ENCODE measurements at places on chromosomes 4 and X. TPM values are rescaled to one million over a fixed set of nuclear protein-coding genes. Genes with fewer than 3 reads are reported as not detected.
A peak's percentile ranks its signal among the peaks of the same experiment; 100 is the strongest.

DNA sequence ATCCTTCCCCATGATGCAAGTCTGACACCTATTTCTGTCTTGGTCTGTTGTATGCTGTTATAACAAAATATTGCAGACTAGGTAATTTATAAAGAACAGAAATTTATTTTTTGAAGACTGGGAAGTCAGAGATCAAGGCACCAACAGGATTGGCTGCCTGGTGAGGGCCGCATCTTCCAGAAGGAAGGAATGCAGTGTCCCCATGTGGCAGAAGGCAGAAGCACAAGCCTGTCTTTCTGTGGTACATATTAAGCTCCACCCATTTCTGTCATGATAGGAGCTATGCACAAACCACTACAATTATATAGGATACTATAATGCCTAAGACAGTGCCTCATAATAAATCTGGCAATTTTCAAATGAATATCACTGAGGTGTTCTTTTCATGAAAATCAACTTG lies 502.3 kb upstream of the DIAPH2 start:
- H3K36me3 ChIP-seq: no peaks in the 10 kb centered on the region
- no peaks in the 10 kb centered on the region for H3K27me3 ChIP-seq
- H3K27ac ChIP-seq: no peak overlapping the region
- DNase-seq: peak; percentile 26

GRCh38 chr4:80362578-80363181 lies 27.1 kb downstream of the CFAP299 start:
- no peaks in the 10 kb centered on the region for H3K4me1 ChIP-seq
- H3K27ac ChIP-seq: no peak overlapping the region
- no peaks in the 10 kb centered on the region for H3K36me3 ChIP-seq
- H3K4me3 ChIP-seq: no peak overlapping the region
- DNase-seq: peak; percentile 67
- H3K27me3 ChIP-seq: no peaks in the 10 kb centered on the region

DNA sequence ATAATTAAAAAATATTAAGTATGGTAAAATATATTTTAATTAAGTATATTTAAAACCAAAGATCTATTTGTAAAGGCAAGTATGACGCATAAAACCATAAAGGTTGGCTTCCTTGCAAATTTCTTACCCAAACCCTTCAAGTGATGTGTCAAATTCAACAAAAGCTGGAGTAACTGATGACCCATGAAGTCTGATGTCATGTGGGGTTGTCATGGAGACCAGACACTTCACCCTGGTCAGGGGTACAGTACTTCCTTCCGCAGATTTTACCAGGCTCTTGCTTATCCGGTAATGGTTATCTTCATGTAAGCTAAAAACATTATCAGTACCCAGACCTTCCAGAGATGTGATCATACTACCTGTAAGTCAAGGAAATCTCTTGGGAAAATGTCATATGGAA lies 170.1 kb downstream of the WDFY3 start:
- peaks cover 4% of the 10 kb centered on the region for H3K36me3 ChIP-seq
- H3K27me3 ChIP-seq: no peaks in the 10 kb centered on the region
- H3K4me3 ChIP-seq: no peak overlapping the region
- DNase-seq: peak; percentile 41

DNA sequence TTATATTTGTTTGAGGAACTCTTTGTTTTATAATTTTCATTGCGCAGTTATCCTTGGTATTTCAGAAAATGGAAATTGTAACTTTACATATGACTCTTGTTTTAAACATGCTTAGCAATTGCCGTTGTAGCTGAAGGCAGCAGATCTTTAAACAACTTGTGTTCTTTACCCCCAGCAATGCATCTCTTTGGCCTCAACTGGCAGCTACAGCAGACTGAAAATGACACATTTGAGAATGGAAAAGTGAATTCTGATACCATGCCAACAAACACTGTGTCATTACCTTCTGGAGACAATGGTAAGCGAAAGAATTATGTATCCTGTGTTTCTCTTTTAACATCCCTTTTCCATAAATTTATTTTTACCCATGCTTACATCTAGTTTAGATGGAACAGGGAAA lies 263.6 kb downstream of the DCTD start:
- no peak overlapping the region for H3K27ac ChIP-seq
- no peaks in the 10 kb centered on the region for H3K4me1 ChIP-seq
- DNase-seq: peak; percentile 24
- no peaks in the 10 kb centered on the region for H3K27me3 ChIP-seq

- peaks cover 4% of the 10 kb centered on the region for H3K27me3 ChIP-seq
- H3K27ac ChIP-seq: no peak overlapping the region
- no peaks in the 10 kb centered on the region for H3K36me3 ChIP-seq
These were observed 184.1 kb downstream of the MID1IP1 start for GRCh38 chrX:38985375-38985774.

- H3K36me3 ChIP-seq: no peaks in the 10 kb centered on the region
These were observed 488.1 kb downstream of the PCDH10 start for GRCh38 chr4:133637161-133637560.

DNA sequence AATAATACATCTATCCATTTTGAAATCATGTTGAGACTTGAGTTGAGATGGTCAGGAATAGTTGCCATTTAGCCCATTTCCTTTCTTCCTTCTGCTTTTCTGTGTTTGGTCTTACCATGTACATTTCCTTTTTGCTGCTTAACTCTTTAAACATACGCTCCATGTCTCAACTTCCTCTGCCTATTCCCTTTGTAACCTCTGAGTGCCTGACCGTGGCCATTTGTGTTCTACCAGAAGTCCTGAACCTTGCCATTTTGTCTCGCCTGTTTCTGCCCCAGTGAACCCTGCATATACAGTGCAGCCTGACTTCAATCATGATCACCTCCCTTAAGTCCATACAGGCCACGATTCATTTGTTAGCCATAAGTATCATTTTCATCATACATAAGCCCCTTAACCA lies 169.0 kb downstream of the RAPGEF2 start:
- H3K36me3 ChIP-seq: no peaks in the 10 kb centered on the region
- H3K4me1 ChIP-seq: peaks cover 39% of the 10 kb centered on the region
- H3K4me3 ChIP-seq: no peak overlapping the region
- DNase-seq: peak; percentile 93

GRCh38 chr4:112322866-112323265 lies 25.7 kb downstream of the ALPK1 start:
- H3K4me1 ChIP-seq: peaks cover 5% of the 10 kb centered on the region
- H3K27ac ChIP-seq: no peak overlapping the region
- peaks cover 3% of the 10 kb centered on the region for H3K36me3 ChIP-seq
- no peak overlapping the region for H3K4me3 ChIP-seq

DNA sequence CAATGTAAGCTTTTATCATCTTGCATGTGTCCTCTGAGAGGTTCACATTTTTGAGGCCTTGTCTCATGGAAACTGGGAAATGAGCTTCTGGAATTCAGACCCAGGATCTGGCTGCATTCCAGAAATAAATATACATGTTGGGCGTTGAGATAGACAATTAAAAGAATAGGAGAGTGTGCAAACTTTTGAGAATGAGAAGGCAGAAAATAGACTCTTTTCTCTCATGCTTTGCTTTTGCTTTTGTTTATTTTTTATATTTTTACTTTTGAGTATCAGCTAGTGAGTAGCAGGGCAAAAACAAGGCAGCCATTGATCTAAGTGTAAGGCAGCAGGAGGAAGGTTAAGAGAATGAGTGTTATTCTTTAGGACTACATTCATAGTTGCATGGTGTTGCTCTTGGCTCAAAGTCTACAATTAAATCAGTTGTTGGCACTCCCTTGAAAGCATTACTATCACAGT lies 12.4 kb downstream of the SHROOM3 start:
- H3K4me3 ChIP-seq: no peak overlapping the region
- no peaks in the 10 kb centered on the region for H3K36me3 ChIP-seq
- H3K27ac ChIP-seq: no peak overlapping the region

GRCh38 chrX:132671229-132671641 lies 182.4 kb upstream of the MBNL3 start:
- H3K4me3 ChIP-seq: no peak overlapping the region
- H3K27me3 ChIP-seq: peaks cover 16% of the 10 kb centered on the region
- no peak for DNase-seq
- no peaks in the 10 kb centered on the region for H3K36me3 ChIP-seq
- H3K4me1 ChIP-seq: no peaks in the 10 kb centered on the region

DNA sequence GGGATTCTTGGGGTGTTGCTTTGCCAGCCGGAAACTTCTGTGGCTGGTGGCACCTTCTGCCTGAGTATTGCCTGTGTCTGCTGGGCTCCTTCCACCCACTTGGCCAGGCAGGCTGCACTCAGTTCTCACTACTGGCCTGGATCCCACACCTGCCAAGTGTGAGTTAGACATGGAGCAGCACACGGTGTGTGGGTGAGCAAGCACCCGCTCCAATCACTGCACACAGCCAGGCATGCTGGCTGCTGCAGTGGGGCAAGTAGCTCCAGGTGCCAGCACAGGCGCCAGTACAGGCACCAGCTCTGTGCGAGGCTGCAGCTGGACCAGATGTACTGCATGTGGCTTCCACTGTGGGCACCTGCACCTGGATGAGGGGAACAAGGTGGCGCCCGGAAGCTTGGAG lies 23.9 kb downstream of the DCUN1D4 start:
- no peak overlapping the region for H3K27ac ChIP-seq
- H3K4me3 ChIP-seq: no peak overlapping the region
- H3K27me3 ChIP-seq: no peaks in the 10 kb centered on the region
- H3K36me3 ChIP-seq: peaks cover 26% of the 10 kb centered on the region
- DNase-seq: no peak

GRCh38 chr4:89263265-89263664 lies 44.3 kb downstream of the GPRIN3 start:
- peaks cover 2% of the 10 kb centered on the region for H3K4me1 ChIP-seq
- H3K36me3 ChIP-seq: no peaks in the 10 kb centered on the region
- H3K27ac ChIP-seq: peak overlapping the region; percentile 7
- H3K4me3 ChIP-seq: no peak overlapping the region
- DNase-seq: no peak
- H3K27me3 ChIP-seq: no peaks in the 10 kb centered on the region

GRCh38 chrX:140712413-140713173 lies 3.0 kb downstream of the LINC00632 start:
- no peaks in the 10 kb centered on the region for H3K36me3 ChIP-seq
- H3K4me1 ChIP-seq: peaks cover 4% of the 10 kb centered on the region
- no peak overlapping the region for H3K27ac ChIP-seq
- DNase-seq: peak; percentile 96

- no peaks in the 10 kb centered on the region for H3K27me3 ChIP-seq
- no peak overlapping the region for H3K27ac ChIP-seq
- H3K4me1 ChIP-seq: no peaks in the 10 kb centered on the region
- H3K4me3 ChIP-seq: no peak overlapping the region
- no peaks in the 10 kb centered on the region for H3K36me3 ChIP-seq
These were observed 46.3 kb downstream of the SPANXD start for GRCh38 chrX:141652286-141652685.

- H3K36me3 ChIP-seq: no peaks in the 10 kb centered on the region
- DNase-seq: no peak
- H3K27ac ChIP-seq: no peak overlapping the region
- no peaks in the 10 kb centered on the region for H3K4me1 ChIP-seq
These were observed 17.4 kb downstream of the ADAM29 start for GRCh38 chr4:174935607-174936006.

DNA sequence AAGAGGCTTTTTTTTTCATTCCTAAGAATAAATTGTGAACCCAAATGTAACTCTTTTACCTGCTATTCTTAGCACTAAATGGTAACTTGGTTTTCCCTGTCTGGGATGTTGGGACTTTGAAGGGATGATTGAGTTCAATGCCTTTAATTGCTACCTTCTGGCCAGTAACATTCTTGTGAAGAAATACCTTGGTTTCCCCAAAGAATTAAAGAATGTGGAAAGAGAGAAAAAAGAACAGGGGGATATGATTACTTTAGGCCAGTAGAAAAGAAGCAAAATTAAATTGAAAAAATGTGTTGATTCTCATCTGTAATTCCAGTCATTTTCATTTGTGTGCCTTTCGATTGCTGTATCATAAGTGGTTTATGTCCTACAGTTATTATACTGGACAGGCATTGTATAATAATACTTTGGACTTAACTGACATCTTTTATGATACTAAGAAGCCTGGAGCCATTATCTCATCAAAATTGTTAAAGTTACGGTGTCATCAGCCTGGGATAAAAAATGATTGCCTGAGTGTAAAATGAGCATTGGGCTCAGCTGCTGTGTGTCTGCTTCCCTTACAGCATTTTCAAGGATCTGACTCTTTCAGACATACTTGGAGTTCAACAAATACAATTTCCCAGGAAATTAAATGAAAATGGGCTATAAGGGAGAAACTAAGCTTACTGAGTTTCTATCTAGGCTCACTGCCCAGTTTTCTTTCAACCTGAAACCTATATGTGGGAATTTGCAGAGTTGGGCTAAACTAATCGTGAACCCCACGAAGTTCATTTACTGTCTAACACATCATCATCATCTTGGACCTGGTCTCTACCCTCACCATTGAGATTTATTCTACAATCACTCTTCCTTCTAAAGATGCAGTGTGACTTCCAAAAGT lies 146.3 kb downstream of the SHROOM3 start:
- H3K4me3 ChIP-seq: no peak overlapping the region
- DNase-seq: no peak
- no peaks in the 10 kb centered on the region for H3K36me3 ChIP-seq
- H3K4me1 ChIP-seq: no peaks in the 10 kb centered on the region

- no peak overlapping the region for H3K4me3 ChIP-seq
- H3K36me3 ChIP-seq: no peaks in the 10 kb centered on the region
- no peaks in the 10 kb centered on the region for H3K4me1 ChIP-seq
- H3K27ac ChIP-seq: no peak overlapping the region
- H3K27me3 ChIP-seq: no peaks in the 10 kb centered on the region
These were observed 10.2 kb downstream of the SAP30 start for GRCh38 chr4:173380987-173381386.

DNA sequence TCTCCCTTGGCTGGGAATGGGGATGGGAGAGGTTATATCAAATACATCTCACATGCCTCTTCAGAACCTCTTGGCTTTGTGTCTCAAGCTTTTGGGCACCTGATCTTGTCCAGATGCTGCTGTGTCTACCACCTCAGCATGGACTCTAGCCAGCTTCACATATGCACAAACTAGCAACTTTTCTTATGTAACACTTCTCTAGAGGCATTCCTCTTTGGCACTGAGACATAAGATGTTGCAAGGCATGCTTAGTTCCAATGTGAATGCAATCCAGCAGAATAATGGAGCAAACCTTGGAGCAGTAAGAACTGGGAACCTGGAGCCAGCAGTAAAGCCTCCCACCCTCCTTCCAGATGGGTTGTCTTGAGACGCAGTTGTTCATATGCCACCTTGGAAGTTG lies 113.4 kb upstream of the TMEM47 start:
- H3K4me3 ChIP-seq: no peak overlapping the region
- no peaks in the 10 kb centered on the region for H3K27me3 ChIP-seq
- no peaks in the 10 kb centered on the region for H3K36me3 ChIP-seq
- DNase-seq: no peak
- H3K27ac ChIP-seq: no peak overlapping the region

GRCh38 chr4:108110450-108110849 lies 58.3 kb downstream of the LEF1 start:
- H3K27me3 ChIP-seq: no peaks in the 10 kb centered on the region
- H3K4me1 ChIP-seq: no peaks in the 10 kb centered on the region
- H3K36me3 ChIP-seq: no peaks in the 10 kb centered on the region
- no peak overlapping the region for H3K27ac ChIP-seq
- H3K4me3 ChIP-seq: no peak overlapping the region

GRCh38 chr4:116143198-116143597 lies 942.2 kb downstream of the TRAM1L1 start:
- no peaks in the 10 kb centered on the region for H3K36me3 ChIP-seq
- no peaks in the 10 kb centered on the region for H3K4me1 ChIP-seq
- H3K4me3 ChIP-seq: no peak overlapping the region
- DNase-seq: no peak

SMC1A gene
- 56.2 TPM for total RNA-seq

STARD8 gene
- total RNA-seq: 20.2 TPM

KLB gene
- 0.80 TPM for total RNA-seq

SLC6A14 gene
- total RNA-seq: 38.0 TPM

UGT2A1 gene
- not detected for total RNA-seq

EREG gene
- 0.31 TPM for total RNA-seq

GAGE12E gene
- not detected for total RNA-seq

GPAT3 gene
- 11.6 TPM for total RNA-seq
